Fibroblast of the conjunctiva (primary cell): ENCODE measurements at places on chromosomes 12 and 14.
A peak's percentile ranks its signal among the peaks of the same experiment; 100 is the strongest.

DNA sequence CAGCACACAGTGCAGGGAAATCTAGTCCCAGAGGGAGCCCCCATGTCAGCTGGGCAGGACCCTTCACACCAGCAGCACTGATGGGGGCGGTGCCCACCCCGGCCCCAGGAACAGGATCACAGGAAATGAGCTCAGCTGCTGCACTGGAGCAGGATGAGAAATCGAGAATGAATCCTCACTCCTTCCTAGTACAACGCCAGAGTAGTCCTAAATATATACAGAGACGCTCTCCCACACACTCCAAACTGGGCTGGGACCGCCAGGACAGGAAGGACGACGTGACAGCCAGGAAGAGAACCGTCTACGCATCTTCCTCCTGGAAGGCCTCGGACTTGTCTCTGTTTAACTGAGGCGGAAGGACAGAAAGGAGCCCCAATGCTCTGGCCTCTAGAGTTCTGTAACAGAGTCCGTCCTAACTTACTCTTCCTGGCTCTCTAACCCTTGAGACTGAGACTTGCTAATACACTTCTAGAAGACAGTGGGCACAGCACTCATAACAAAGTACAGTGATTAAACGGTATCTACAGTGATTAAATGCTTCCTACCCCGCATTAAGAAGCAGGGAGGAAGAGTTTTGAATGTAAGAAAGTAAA, 33.4 kb downstream of the CDC42BPB start:
- no peak for DNase-seq

GRCh38 chr12:10184261-10184843, 5.5 kb downstream of the TMEM52B start:
- peak; percentile 38 for DNase-seq

DNA sequence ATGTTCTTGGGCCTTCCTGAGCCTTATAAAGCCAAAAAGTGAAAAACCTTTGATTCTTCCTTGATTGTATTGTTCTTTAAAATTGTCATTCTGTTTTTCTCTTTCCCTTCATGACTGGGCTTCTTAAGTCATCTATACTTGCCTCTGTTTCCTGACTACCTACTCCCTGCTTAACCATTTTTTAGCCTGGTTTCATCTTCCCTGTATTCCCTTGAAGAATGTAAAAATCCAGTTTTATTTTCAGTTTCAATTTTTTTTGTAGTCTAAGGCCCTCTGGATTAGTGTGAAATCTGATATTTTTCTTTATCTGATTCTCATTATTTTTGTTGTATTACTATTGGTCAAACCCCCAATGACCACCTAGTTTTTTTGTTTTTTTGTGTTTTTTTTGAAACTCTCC, 46.3 kb downstream of the APAF1 start:
- DNase-seq: no peak

GRCh38 chr14:85688006-85688405, 158.1 kb downstream of the FLRT2 start:
- peak; percentile 51 for DNase-seq

GRCh38 chr12:105420659-105421240, 90.3 kb downstream of the C12orf75 start:
- DNase-seq: peak; percentile 64

GRCh38 chr12:57590864-57591781, at the start of gene PIP4K2C:
Gene PIP4K2C, plus strand, starts transcription at chr12:57591192. Its CDS starts 98 bp downstream, at chr12:57591290.
- no peak for DNase-seq

DNA sequence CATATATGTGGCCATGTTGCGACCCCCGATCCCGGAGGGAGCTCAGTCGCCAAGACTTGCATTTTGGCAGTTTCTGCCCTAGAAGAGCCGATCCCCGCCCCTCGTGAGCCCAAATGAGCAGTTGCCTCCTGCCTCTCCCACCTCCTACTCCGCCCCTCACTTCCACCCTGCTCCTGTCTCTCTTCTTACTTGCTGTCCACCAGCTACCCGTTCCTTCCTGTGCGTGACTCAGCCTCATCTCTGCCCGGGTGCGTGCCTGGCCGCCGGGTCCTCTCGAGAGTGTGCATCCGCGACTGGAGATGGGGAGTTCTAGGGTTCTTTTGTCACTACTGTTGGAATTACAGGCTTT, 585 bp downstream of the GPATCH2L start:
- DNase-seq: peak; percentile 53

DNA sequence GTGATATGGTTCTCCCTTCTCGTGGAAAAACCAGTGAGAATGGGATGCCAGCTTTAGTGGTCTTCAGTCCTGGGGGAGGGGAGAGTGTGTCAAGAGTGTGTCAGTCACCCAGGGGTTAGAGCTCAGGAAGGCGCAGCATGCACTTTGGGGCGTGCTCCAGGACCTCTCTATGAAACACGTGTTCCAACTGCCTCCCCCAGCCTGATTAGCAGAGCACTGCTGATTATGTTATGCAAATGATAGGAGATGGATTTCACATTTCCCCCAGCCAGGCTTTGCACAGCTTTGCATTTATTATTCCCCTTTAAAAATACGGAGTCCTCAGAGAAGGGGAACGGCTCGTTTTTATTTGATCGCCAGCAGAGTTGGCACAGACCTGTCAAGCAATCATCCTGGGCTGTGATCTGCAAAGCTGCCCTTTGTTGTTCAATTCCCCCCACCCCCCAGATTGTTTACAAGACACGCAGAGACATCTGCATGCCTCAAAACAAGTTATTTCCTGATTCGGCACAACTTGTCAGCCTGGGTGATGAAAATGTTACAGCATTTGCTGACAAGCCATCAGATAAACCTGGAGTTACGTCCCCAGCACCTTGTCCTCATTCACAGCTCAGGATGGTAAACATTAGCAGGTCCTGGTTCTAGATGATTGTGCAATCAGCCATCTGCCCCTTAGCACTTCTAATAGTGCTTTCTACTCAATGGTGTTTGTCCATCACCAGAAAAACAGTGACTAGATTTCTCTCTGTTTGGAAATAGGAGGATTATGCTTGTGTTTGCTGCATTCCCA, 196.5 kb downstream of the NOVA1 start:
- no peak for DNase-seq

DNA sequence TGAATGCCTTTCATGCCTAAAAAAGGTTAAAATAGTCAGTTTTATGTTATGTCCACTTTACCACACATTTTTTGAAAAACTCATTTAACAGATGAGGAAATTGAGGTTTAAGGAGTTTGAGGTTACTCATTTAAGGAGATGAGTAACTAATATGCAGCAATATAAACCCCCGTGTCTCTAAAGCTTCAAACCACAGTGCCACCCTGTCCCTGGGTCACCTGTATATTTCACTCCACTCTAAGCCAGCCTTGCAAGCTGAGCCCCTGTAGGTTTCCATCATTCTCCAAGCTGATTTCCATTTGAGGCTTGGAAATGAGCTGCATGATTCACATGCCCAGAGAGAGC, 64.4 kb downstream of the NUAK1 start:
- DNase-seq: no peak

GRCh38 chr14:59275668-59276067, 87.2 kb downstream of the DAAM1 start:
- peak; percentile 66 for DNase-seq

DNA sequence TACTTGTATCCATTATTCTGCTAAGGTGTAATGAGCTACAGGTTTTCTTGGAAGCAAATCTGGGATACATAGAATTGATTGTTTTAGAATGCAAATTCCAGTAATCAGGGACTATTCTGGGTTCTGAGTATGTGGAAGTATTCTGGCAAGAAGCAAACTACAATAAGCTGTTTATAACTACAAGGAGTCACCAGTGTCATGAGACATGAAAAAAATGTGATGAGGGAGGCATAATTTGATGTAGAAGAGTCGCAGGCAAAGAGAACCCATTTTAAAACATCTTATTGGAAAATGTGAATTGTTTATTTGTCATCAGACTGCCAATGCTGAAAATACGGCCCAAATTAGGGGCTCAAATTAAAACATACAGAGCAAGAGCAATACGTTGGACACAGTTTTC, 321.8 kb upstream of the E2F7 start:
- no peak for DNase-seq

DNA sequence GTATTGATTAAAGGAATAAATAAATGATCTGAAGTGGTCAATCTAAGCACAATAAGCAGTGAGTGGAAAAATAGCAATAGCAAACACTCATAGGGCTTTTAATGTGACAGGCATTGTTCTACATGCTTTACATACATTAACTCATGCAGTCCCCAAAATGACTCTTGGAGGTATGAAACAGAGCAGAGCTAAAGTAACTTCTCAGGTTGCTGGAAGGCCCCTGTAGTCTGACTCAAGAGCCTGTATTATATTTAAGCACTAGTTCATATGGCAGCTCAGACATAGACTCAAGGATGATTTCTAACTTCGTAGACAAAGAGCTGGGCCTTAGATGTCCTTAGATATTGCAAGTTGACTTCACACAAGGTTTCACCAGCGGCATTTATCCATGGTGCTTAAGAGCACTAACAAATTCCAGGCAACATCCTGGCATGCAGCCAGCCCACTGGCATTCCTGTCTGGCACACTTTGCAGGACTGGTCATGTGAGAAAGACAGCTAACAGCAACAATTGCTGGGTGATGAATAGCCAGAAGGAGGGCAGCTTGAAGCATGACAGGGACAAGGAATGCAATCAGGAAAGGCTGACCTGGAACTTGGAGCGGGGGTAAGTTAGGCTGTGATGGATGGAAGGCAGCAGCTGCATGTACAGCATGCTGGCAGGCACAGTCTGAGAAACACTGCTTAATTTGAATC, 22.9 kb upstream of the KTN1 start:
- DNase-seq: peak; percentile 81

DNA sequence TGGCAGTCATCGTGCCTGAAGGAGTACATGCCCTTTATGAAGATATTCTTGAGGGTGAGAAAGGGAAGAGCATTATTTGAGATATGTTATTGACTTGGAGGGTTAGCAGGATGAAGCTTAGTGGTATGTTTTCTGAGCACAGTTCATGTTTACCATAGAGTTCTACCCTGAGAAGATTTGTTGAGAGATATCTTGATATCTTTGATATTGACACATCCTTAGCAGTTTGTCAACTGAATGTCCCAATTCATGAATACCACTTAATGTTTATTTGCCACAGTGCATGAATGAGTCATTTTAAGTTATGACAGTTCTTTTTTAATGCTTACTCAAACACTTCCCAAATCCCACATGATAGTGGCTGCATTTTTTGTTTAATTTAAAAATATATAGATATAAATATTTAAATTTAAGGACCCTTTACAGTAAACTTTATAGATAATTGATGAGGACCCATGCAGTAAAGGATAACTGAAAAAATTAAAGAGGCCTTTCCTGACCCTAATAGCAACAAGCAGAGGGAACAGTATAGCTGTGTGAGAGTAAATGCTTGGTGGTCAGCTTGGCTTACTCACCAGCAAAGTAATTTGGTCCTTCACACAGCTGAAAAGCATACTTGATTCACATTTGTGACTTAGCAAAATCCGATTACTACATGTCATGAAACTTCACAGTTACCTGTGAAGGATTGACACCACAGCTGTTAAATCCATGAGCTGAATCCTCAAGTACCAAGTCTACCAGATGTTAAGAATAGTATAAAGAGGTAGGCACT, 25.8 kb downstream of the SLC39A9 start:
- no peak for DNase-seq
